ENCODE measurements at places on chromosomes 16 and 17.

- DNase-seq: no peak
Observed at GRCh38 chr16:88684569-88685155, 1.6 kb downstream of the SNAI3 start.

DNA sequence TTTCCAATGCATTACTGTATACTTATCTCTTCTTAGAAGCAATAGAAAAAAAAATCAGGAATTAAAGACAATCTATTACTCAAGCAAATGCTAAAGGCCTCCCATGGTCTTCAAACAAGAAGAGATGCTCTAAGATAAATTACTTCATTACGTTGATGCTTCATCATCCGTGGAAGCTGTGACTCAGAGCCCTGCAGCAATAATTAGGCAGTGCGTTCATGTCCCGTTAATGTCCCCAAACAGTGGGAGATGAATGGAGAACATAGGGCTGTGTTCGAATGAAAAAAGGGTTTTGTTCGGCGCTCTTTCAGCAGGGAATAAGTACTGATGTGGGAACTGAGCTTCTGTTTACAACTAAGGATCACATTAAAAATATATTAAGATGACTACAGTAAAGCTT is 15.9 kb upstream of the PDXDC1 start:
- DNase-seq: no peak

DNA sequence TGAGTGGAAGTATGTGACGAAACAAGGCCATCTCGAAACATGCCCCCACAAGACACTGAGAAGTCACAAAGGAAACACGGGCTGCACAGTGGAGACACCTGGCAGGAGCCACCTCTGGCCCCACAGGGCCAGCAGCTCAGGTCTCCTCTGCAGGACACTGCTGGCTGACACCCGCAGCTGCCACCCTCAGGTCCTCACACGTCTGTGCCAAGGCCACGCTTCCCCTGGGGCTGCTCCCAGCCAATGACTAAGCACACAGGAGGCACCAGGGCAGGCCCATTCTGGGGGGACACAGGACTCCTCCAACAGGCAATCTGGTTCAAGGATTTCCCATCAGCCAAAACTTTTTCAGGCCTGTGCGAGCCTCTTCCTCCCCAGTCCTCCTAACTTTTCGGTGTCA is 36.4 kb downstream of the MBTPS1 start:
- no peak for DNase-seq

DNA sequence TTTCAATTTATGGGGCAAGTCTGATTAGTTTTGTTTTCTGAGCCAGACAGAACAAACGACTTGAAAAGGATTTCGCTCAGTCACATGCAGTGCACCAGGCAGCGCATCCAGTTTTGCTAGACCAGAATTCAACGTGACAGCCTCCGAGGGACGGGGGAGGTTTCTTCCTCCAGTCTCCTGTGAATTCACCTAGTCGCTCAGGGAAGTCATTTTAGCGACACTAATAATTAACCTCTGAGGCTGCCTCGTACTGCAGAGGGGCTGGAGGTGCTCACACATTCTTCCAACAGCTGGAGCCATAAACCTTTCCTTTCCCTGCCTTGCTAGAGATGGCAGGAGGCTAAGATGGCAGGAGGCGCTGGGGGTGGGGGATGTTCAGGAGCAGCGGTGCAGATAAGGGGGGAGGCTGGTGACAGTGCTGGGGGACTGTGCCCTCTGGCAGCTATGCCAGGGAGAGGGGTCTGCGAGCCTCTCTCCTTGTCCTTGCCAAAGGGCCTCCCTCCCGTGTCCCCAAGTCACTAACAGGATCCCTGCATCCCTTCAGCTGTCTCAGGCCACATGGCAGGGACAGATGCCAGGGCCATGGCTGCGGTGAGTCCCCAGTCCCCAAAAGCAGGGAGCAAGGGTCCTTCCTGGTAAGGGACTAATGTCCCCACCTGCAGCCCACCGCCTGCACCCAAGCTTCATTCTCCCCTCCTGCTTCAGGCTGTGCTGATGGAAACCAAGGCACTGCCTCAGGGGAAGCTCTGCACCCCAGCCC is 24.0 kb downstream of the MXRA7 start:
- no peak for DNase-seq

- DNase-seq: peak; percentile 70
Observed at GRCh38 chr17:64005734-64006167, 7.6 kb downstream of the PRR29 start.

DNA sequence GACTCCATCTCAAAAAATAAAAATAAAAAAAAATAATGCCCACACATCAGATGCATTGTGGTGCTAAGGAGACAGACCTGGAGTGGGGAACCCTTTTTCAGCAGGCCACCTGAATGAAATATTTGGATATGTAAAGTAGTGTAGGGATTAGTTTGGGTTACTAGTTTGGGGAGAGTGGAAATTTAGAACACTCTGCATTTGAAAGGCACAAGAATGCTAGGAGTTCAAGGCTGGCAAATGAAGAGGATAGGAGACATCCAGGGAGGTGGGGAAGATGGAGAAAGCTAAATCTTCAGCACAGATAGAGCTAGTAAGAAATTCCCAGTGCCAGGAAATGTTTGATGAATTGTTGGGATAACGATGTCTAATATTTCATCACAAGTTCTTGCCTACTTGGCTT is 298.3 kb upstream of the ERCC4 start:
- DNase-seq: no peak

GRCh38 chr16:49269201-49269600 is 12.4 kb downstream of the CBLN1 start:
- DNase-seq: no peak

DNA sequence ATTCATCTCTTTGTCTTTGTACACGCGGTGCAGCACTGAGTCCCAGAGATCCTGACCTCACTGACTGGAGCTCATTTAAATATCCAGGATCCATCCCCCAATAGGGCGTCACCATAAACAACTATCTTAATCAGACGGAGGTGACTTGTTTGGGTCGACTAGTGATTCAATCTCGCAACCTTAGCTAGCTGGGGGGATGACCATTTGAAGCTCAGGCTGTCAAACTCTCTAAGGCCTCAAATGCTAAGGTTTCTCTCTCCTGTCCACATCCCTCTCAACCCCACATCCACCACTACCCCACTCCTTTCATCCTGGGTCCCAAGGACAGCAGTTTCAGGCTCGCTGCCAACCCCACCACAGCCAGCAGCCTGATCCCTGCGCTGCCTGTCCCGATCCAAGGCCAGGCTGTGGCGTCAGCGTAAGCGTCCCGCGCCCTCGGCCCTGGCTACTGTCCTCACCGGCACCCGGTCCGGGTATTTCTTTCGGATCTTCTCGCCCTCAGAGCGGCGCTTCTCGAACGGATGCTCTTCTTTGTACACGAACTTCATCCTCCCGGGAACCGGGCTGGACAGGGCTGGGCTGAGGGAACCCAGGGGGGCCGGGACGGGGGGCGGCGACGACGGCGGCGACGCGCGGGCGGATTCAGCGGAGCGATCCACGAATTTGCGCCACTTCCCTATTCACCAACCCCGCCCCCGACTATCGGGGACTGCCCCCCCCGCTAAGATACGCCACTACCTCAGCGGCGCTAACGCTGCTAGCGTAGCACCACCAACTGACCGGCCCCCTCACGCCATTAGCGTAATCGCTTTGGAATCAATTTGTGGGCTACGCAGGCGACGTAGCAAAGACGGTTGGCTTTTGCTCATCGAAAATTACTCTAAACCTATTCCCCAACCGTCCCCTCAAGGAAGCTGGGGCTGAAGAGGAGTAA is at the start of gene GABARAP:
Gene GABARAP, minus strand, starts transcription at position 667 of the 934 bp plus-strand sequence. Its CDS starts 119 bp downstream, at position 548.
- DNase-seq: no peak

DNA sequence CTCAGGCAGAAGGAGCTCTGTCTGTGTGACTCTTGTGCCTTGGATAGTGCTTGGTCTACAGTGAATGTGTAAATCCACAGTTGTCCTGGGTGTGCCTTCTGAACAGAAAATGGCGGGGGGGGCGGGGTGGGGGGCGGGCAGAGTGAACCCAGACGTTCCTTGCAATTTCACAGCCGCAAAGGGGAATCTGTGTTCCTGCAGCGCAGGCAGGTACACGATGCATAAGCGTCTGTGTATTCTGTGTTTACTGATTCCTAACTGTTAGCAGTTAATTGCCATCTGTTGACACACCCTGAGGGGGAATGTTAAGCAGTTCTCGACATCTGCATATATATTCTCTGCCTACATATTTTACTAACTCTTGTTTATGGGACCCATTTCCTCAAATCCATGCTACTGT is 123.5 kb upstream of the ZFHX3 start:
- DNase-seq: peak; percentile 58

- peak; percentile 43 for DNase-seq
Observed at GRCh38 chr17:63550817-63551639, 751 bp downstream of the DCAF7 start.

- no peak for DNase-seq
Observed at GRCh38 chr17:62791235-62791734, 16.8 kb downstream of the MARCHF10 start.

- peak; percentile 94 for DNase-seq
Observed at GRCh38 chr16:88770461-88771293, 14.3 kb downstream of the PIEZO1 start.

GRCh38 chr17:77246110-77247047 is 105.6 kb downstream of the SEC14L1 start:
- DNase-seq: no peak

DNA sequence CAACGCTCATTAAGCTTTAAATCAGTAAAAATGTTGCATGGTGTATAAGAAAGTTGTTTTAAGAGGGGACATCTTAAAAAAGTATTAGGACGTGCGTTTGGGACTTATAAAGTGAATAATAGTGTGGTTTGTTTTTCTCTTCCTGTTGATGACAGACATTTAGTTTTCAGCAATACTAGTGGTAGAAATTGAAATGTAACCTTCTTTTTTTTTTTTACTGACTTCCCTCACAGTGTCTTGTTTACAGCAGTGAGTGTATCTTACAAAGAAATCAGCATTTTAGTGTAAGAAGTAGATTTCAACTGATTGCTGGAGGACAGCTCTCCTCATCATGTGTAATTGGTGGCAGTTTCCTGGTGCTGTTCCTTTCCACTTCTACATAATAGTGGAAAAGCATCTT is 39.6 kb downstream of the CYLD start:
- no peak for DNase-seq

DNA sequence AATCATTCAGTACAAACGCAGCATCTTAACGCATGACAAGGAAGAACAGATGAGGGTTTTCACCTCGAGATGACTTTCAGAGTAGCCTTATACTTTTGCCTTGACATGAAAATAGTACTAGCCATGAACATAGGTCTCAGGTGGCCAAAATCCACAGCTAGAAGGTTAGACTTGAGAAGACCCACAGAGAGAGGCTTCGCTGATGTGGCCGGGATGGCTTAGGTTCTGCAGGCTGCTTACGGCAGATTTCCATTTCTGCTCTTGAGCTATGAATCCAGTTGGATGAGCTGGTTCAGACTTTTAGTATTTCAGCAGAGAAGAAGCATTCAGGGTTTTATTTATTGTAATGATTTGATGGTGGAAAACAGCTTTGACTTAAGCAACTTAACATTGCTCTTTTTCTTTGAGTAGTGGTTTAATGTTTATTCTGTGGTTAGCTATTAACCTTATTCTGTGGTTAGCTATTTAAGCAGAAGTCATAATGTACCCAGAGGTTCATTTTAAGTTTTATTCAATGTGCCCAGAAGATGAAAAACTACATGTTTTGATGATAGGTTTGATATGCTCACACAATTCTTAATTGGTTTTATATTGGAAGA is 7.6 kb downstream of the KRT24 start:
- DNase-seq: no peak

DNA sequence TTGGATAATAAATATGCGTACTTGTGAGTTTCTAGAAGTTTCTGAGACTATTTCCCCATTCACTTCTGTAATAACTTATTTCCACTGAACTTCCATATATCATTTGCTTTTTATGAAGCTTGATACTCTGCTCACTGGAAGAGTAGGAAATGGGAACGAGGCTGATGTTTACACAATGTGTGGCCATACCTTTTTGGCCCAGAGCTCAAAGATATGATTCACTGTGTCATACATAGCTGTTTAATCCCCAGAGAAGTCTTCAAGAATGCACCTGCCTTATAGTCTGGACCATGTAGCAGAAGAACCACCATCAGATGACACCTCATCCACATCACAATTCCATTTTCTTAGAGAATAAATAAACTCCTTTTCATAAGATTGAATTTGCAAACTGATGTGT is 40.3 kb upstream of the TEKT3 start:
- no peak for DNase-seq

GRCh38 chr16:84544031-84544773 is 39.7 kb upstream of the MEAK7 start:
- DNase-seq: no peak

GRCh38 chr17:19333736-19334290 is 28.7 kb downstream of the B9D1 start:
- DNase-seq: no peak
